ENCODE measurements at places on chromosomes 4 and X. TPM values are rescaled to one million over a fixed set of nuclear protein-coding genes. Genes with fewer than 3 reads are reported as not detected.
A peak's percentile ranks its signal among the peaks of the same experiment; 100 is the strongest.

The FAAH2 gene
- 3.3 TPM for total RNA-seq

The LUZP4 gene
- not detected for total RNA-seq

- DNase-seq, result no peak
Measured at GRCh38 chrX:52352551-52352950, 16.3 kb upstream of the XAGE2 start.

DNA sequence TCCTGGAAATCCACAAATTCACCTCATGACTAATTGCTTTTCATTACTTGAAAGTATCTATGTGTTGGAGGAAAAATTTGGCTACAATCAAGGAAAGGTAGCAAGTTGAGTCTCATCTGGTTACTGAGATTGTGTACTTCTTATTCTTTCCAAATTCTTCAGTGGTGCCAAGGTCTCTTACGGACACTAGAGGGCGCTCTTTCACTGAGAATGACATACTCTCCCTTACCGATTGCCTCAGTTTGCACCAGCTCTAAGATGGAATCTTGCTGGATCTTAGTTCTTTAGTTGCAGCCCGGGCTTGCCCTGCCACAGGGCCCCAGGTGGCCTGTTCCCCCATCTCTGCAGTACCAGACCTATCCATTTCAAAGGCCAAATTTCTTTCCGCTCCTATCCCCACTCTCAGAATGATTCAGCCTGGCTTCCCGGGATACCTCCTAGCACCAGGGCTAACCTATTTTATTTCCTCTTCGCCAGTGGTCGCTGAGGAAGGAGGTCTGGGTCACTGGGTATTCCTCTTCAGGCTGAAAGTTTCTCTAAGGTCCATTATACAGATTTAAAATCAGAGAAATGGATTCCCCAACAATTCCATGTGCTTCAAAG is 24.6 kb upstream of the GPR50 start:
- DNase-seq, result peak; percentile 78

DNA sequence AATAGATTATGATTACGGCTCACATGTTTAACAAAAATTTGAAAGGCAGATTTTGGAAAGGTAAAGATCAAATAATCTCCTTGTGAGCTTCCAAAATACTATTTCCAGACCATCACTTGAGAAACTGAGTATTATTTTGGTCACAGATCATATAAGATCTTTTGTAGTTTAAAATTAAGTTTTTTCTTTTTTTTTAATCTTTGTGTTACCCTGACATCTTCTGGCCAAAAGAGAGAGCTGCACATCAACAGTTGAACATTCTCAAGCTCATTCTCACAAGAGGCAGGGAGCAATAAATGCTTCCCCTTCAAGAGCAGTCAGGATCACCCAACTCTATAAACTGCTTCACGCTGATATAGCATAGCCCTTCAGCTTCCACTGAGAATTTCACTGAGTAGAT is 15.9 kb downstream of the TMEM192 start:
- DNase-seq, result peak; percentile 50

The IL1RAPL1 gene
- 4.8 TPM for total RNA-seq

The SYN1 gene
- total RNA-seq, result 0.41 TPM
